Right ventricle myocardium inferior (tissue), 1 donor: ENCODE measurements at places on chromosomes 6 and 20.

DNA sequence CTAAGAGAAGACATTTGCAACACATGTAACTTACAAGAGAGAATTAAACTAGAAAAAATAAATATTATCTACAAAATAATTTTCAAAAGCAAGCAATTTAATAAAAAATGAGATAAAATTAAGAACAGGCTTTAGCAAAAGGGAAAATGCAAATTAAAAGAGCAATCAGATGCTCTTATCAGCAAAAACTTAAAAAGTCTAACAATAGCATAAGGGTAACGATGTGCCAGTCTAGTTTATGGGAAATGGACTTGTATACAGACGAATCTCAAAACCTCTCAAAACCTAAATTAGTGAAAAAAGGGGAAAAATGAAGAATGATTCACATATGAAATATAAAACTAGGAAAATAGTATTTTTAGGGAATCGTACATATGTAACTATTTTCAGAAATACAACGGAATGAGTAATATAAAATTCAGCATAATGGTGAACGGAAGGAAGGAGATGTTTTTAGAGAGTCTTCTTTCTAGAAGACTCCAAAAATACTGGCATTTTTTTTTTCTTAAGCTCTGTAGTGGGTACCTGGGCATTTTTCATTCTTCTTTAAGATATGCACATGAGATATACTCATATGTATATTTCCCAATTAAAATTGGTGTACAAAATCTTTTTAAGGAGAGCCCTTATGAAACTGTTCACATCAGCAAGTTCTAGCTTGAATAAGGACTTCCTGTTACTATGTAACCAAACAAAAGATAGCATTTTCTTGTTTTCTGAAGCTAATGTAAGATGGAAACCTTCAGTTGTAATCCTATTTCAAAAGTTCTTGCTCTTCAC lies 927 bp upstream of the MANEA start:
- no peak for DNase-seq

DNA sequence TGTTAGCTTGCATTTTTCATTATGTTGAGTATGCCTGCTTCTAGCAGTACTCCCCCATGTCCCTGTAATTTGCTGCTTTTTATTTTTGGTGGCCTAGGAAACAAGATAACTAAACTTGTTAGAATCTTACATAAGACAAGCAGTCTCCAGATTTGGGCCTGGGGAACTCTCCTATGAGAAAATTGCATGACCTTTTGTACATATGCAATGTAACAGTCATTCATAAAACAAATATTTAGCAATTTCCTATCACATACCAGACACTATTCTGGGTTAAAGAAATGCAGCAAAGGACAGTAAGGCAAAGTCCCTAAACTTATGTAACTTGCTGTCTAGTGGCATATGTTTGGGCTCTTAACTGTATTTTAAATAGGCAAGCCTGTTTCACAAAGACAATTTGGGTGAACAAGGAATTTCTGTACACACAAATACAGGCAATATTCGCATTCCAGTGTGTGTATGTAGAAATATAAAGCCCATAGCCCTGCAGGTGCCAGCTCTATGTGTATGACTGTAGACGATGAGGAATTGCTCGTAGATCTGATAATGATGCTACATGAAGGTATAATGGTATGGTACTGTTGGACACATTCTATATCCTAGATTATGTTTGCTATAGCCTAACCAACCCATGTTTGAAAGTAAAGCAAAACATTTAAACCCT lies 305.2 kb upstream of the CITED2 start:
- no peak for DNase-seq

- DNase-seq: no peak
These were observed 737.0 kb upstream of the ADGRB3 start for GRCh38 chr6:67897998-67898607.

GRCh38 chr20:64072498-64073063 lies 6.7 kb downstream of the RGS19 start:
- DNase-seq: peak; percentile 42

- DNase-seq: peak; percentile 81
These were observed at the start of gene PXDC1 for GRCh38 chr6:3751077-3751729. Gene PXDC1, minus strand, starts transcription at chr6:3751713. Its CDS starts 182 bp downstream, at chr6:3751531.

GRCh38 chr20:48571949-48572847 lies 255.6 kb downstream of the PREX1 start:
- no peak for DNase-seq

DNA sequence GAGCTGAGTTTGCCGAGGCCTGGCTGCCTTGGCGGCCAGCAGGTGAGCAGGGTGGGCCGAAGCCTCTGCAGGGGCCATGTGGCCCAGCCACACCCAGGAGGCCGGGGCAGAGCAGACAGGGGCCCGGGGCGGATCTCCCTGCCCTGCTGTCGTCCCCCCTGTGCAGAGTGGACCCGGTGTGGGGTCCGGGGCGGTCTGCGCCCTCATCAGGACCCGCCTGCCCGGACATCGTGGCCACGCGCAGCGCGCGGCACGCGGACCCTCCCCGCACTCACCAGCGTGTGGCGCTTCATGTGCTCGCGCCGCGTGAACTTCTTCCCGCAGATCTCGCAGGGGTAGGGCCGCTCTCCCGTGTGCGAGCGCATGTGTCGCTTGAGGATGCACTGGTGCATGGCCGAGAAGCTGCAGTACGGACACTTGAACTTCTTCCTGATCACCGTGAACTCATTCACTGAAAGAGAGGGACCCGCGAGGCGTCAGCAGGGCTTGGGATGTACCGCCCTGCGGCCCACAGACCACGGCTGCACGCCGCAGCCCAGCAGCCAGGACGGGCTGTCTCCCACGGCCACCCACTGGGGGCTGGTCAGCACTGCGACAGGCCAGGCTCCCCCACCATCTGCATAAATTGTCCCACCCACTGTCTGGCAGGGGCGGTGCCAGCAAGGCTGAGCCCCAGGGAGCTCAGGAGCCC lies 13.0 kb downstream of the SLC2A4RG start:
- no peak for DNase-seq

GRCh38 chr6:31187780-31188194 lies 17.3 kb upstream of the POU5F1 start:
- no peak for DNase-seq

DNA sequence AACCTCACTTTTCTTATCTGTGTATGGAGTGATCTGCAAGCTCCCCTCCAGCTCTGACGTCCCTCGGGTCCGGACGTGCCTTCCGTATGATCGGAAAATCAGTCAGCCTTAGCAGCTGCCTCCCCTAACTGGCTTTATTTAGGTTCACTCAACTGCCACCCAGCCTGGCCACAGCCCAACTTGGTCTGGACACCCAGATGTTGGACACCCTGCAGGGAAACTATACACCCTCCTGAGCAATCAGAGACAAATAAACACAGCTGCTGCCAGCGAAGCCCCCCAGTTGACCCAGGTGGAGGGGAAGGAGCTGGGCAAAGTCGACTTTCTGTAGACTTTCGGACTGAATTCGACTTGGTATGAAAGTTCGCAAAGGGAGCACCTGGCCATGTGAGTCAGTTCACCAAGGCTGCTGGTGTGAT lies 28.9 kb downstream of the TBC1D7 start:
- DNase-seq: no peak

DNA sequence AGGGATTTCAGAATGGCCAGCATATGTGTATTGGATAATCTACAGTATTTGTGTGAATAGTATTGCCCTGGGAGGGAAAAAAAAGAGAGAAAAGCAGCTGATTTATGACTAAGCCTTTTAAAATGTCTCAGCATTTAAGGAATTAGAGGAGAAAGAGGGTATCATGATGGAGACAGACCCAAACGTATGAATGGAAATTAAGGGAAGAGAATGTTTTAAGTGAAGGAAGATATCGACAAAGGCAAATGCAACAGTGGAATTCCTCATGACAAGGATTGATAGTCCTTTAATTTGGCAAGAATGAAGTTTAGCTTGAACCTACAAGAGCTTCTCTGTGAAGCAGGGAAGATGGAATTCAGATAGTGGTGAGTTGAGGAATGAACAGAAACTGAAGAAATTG lies 367.3 kb upstream of the POU3F2 start:
- no peak for DNase-seq

GRCh38 chr6:164303102-164303964 lies 888.8 kb downstream of the QKI start:
- peak; percentile 73 for DNase-seq

DNA sequence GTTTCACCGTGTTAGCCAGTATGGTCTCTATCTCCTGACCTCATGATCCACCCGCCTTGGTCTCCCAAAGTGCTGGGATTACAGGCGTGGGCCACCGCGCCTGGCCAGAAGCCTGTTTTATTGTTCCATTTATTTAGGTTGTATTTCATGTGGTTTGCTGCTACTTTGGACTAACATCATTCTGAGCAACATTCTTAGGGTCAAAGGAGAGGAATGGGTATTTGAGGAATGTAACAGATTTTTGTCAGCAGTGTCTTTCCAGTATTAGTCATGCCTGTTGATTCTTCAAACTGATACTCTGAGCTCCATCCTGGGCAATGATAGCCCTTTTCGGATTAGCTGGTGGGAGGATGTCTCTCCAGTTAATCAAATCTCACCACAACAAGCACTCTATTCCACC lies 213.0 kb upstream of the CITED2 start:
- no peak for DNase-seq

DNA sequence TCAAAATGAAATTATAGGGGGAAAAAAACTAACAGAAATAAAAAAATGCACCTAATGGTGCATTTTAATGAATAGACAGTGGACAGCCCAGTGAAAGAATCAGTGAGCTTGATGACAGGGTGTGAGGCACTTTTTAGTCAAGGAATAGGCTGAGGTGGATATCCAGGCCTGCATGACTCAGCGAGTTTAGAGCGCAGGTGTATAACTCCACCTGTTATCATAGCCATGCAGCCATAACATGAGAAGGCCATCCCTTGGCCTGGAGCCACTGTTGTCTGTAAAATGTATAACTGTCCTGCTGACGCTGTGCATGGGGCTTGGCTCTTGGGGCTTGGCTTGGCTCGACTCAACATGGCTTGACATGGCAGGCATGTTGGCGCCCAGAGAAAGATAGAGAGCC lies 331.5 kb upstream of the NOX3 start:
- no peak for DNase-seq

GRCh38 chr20:48784273-48784641 lies 43.5 kb downstream of the PREX1 start:
- DNase-seq: no peak

- no peak for DNase-seq
These were observed 784.2 kb downstream of the KIF16B start for GRCh38 chr20:15789079-15789478.

GRCh38 chr20:1225783-1226654 lies at the start of gene RAD21L1:
Gene RAD21L1, plus strand, starts transcription at chr20:1226044. Its CDS starts 2,410 bp downstream, at chr20:1228454.
- DNase-seq: peak; percentile 85

GRCh38 chr6:12064131-12064530 lies 52.0 kb downstream of the HIVEP1 start:
- DNase-seq: no peak

- DNase-seq: no peak
These were observed 121.4 kb downstream of the BMP2 start for GRCh38 chr20:6888736-6889395.

DNA sequence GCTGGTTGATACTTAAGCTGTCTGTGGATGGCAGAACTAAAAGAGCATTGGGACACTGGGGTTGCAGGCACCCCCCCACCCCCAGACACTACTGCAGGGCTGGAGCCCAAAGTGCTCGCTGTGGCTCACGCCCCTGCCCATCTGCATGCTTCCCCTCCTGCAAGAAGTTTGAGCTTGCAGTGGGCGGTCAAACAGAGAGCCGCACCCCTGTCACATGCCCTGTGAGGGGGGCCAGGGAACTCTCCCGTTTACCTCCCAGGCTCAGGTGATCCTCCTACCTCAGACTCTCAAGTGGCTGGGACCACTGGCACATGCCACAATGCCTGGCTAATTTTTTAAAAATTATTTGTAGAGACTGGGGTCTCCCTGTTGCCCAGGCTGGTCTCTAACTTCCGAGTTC lies 63.3 kb downstream of the RIOK1 start:
- DNase-seq: no peak

GRCh38 chr20:32632461-32633354 lies 41.0 kb downstream of the C20orf203 start:
- no peak for DNase-seq

- no peak for DNase-seq
These were observed 37.2 kb downstream of the FAM110A start for GRCh38 chr20:870758-871157.

GRCh38 chr20:50611128-50611810 lies 80.1 kb downstream of the RIPOR3 start:
- DNase-seq: no peak

DNA sequence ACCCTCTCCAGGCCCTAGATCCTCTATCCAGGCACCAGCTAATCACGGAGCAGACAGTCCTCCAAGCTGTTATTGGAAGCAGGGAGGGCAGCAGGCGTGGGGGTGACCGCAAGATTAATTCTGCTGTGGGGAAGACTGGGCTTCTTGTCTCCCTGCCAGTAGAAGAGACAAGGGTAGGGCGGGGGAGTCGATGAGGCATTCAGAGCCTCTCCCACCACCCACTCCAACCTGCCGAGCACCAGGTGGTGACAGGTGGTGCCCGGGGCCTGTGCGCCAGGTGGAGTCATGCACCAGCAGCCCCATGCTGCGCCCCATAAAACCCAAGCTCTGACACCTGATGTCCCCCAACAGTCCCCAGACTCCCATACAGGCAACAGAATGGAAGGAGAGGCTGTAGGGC lies 89.6 kb downstream of the CDH22 start:
- no peak for DNase-seq

DNA sequence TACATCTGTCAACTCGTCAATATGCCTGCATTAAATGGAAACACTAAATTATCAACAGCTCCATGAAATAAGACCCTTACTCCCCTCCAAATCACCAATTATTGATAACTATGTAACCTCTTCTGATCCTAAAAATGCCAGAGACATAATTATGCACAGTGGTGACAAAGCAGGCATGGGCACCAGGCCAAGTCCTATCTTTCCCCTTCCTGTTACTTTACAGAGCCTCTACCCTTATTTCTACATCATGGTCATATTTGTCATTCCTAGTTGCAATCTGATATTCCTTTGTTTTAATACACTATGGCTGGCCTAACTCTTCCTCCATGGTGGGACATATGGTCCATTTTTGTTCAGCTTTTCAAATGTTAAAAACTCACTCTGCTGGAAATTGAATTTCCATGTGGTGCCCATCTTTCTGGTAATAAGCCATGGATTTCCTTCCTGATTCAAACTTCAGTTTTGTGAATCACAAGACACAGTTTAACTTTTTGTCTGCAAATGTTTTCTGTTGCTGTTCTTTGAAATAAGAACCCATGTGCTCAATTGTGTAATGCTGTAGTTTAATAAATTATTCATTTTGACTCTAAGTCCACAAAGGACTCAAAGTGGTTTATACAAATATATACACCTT lies 41.8 kb upstream of the ARFGEF2 start:
- peak; percentile 77 for DNase-seq

DNA sequence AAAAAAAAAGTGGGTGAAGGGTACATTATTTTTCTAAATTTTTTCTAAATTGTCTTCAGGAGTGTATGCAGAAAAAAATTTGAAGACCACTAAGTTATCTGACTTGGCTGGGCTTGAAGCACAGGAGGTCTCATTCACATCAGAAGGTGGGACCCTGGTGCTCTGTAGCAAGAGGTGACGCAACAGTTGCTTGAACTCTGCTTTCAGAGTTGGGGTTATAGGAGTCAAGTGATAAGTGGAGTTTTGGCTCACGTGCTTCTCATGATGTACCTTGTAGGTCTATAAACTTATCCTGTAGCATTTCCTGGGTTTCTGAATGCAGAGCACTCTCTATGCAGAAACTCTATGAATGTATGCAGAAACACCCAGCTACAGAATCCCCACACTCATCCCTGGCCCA lies 58.5 kb upstream of the FOXC1 start:
- no peak for DNase-seq

GRCh38 chr20:8395956-8396355 lies 263.9 kb downstream of the PLCB1 start:
- no peak for DNase-seq

- DNase-seq: no peak
These were observed 102.0 kb downstream of the POPDC3 start for GRCh38 chr6:105077596-105078385.
